ENCODE measurements at places on chromosomes 11 and 22. TPM values are rescaled to one million over a fixed set of nuclear protein-coding genes. Genes with fewer than 3 reads are reported as not detected.

The RTN4R gene
- total RNA-seq, result 1.9 TPM

The APOA4 gene
- total RNA-seq, result not detected

DNA sequence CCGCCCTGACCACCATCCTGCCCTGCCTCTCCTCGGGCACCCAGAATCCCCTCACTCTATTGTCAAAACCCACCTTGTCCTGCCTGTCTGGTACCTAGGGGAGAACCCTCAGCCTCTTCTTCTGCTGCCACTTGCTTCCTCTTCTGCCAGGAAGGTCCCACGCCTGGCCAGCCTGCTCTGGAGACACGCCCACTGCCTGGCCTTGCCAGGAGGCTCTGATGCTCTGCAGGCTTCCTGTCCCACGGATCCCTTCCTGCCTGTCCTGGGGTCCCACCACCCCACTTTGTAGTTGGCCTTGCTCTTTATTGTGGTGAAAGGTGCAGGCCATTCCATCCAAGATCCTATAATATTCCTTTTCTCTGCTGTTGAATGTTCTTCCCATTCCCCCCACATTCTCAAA, 63.4 kb downstream of the BMAL1 start:
- DNase-seq, result no peak

GRCh38 chr22:49966041-49966773, 5.6 kb downstream of the PIM3 start:
- DNase-seq, result peak; percentile 51

DNA sequence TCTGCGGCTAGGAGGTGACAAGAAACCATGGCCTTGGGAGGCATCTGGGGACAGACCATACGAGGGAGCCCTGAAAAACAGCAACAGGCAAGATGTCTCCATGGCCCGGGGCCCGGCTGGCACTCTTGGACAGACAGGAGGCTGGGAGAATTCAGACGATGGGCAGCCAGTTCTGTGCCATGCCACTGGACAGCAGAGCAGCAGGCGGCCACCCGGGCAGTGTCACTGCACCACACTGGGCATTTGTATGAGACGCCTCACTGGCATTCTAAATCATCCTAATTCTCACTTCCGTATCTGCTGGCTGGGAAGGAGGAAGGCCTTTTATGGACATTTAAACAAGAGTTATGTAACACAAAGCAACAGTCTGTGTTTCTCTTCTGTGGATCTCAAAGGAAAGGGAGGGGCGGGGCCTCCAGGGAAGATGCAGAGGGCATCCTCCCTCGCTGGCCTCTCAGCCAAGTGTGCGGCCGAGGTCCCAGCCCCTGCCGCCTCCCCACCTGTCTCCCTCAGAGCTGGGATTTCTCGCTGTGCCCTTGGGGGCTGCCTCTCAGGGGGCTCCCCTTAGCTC, 350.3 kb downstream of the SHANK2 start:
- no peak for DNase-seq

DNA sequence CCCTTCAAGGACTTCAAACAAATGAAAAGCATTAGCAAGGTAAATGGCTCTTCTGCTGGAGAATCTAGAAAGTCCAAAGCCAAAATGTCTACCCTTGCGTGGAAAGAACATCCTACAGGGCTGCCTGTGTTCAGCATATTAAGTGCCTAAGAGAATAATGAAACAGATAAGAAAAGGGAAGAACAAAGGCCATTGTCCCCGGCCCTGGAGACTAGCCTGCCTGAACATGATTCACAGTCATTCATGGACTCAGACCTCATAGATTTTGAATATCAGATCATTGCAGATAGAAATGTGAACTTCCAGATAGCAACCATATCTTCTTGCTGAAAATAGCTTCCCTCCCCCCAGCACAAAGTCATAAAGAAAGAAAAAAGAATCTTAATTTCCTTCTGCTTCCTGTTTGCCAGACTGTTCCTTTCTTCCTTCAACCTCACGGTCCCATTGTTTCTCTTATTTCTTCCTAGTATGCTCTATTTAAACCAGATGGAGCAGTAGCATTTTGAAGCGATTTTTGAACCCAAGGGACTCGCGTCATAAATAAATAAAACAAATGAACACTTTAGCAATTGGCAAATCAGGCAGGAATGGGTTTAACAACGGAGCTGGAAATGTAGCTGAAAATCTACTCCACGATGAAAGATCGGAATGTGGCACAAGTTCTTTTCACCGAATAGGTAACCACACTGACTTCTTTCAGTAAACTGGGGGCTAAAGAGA, 408.2 kb upstream of the CCDC90B start:
- DNase-seq, result no peak
